Hindlimb muscle (tissue), 1 donor: ENCODE measurements at places on chromosomes 3 and 15.

- DNase-seq: no peak
Measured at GRCh38 chr15:50055332-50055731, 63.7 kb downstream of the ATP8B4 start.

GRCh38 chr15:64013179-64014062, 32.9 kb downstream of the DAPK2 start:
- DNase-seq: no peak

GRCh38 chr15:73686781-73687256, 2.6 kb downstream of the CD276 start:
- no peak for DNase-seq

DNA sequence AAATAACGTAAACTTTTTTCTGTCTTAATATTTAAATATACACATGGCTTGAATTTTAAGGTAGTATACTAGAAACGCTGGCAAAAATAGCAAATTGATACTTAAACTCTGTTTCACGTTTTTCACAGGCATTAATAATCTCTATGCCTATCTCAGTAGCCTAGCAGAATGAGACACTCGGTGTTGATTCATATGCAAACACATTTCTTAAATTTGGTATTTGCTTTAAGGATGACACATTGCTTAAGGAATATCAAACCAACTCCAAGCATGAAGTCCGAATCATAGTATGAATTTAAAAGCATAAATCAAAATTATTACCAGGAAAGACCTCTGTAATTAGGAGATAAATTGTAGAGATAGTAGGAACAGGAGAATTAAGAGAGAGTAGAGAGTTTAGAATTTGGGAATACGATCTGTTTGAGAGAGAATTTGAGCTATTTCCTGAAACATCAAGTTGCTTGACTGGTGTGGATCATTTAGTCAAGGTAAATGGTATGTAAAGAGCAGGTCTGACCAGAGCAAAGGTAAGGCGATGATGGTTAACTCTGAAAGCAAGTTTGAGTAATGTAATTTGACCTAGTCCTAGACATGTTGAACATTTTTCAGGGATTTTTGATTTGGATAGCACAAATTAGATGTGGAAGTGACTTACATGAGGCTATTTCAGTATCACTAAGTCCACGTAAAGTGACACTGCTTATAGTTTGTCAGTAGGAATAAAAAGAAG, 236.1 kb downstream of the ROBO1 start:
- no peak for DNase-seq

- no peak for DNase-seq
Measured at GRCh38 chr15:75646944-75647364, 758 bp upstream of the SNX33 start.

- no peak for DNase-seq
Measured at GRCh38 chr3:73848173-73848906, 223.6 kb upstream of the PDZRN3 start.

DNA sequence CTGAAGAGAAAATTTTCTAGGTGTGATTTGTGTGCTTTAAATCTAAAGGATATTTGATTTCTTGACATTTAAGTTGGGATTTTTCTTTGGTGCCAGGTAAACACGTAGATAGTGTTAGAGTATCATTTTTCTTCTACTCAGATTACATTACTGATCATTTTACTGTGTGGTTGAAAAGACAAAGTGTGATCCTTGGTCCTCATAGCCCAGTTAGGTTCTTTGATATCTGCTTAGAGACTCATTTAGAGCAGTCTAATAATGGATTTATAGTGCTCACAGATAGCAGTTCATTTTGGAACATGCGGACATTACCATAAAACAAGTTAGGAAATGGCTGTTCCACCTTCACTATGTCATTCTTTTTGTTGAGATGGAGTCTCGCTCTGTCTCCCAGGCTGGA, 12.4 kb downstream of the ARL8B start:
- DNase-seq: no peak

DNA sequence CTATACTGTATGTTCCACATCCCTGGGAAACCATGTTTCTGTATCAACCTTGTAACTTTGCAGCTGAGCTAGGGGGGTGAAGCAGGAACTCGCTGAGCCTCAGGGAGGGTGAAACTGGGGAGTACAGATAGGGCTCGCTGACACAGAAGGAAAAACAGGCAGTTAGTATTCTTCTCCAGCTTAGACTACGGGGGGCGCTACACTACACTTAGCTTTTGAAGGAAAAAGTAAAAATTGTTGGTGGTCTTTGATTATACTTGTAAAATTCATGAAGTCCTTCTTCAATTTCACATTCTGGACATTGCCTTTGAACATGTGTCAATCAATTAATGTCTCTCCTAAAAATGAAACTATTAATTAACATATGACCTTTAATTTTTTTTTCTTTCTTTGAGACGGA, 73.5 kb upstream of the RGMA start:
- no peak for DNase-seq

DNA sequence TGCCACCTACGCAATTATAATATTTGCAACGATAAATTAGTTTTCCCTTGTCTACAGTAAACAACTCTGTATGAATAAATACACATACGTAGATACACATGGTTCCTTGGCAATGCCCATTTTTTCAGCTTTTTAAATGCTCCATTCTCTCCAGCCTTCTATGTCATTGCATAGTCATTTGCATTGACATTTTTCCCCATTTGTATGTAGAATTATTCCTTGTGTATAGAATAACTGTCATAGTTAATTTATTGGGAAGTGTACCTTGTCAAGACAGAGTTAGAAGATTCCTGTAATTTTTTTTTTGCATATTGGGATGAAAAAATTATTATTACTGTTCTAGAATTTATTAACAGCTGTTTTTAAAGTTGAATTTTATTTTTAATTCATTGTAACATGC, 736.7 kb upstream of the DPPA4 start:
- no peak for DNase-seq

- DNase-seq: no peak
Measured at GRCh38 chr3:102031834-102032233, 182.5 kb downstream of the NFKBIZ start.

DNA sequence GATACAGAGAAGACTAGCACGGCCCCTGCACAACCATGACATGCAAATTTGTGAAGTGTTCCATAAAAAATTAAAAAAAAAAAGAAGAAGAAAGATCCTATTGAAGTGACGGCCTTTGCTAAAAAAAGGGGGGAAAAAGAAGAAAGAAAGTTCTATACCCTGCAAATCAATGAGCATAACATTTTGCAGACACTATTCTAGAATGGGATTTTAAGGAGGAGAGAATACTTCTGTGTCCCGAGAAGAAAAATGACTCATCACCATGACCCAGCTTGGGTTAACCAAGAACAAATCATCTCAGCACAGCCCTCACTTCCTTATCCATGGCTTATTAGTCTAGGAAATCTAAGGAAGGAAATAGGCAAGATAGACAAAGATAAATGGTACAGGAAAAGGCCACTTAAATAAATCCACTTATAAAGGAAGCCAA, 7.4 kb upstream of the SH3BP5 start:
- no peak for DNase-seq

DNA sequence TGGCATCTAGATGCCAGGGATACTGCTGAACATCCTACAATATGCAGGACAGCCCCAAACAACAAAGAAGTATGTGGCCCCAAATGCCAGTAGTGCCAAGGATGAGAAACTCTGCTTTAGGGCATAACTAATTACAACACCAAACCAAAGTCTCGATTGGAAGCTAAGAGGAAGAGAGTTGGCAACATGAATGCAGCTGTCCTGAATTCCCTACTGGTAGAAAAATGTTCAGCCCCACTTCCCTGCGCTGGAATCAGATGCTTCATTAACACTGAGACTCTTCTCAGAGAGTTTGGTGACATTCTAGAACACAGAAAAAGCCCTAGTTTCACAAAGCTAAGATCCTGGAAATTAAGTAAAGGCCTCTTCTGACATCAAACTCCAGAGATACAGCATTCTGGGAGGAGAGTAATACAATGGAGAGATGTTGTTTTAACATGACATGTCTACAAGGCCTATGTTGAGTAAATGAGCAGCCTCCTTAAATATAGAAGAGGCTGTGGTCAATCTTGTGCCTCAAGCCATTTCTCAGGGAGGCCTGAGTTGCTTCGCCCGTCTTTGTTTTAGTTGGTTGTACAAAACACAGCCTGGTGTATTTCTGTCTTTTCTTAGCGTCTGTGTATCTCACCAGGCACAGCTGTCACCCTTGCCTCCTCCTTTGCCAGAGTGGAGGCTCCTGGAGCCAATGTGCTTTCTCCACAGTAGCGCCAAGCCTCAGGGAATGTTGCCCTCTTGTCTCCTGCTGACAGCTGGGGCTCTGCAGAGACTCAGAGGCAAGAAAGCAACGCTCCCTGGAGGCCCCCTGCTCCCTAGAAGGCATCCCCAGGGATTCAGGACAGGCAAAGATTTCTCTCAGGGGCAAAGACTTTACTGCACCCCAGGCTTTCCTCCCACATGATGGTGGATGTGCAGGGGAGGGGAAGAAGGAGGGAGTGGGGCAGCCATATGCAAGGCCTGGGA, 25.1 kb upstream of the CTNNB1 start:
- no peak for DNase-seq

DNA sequence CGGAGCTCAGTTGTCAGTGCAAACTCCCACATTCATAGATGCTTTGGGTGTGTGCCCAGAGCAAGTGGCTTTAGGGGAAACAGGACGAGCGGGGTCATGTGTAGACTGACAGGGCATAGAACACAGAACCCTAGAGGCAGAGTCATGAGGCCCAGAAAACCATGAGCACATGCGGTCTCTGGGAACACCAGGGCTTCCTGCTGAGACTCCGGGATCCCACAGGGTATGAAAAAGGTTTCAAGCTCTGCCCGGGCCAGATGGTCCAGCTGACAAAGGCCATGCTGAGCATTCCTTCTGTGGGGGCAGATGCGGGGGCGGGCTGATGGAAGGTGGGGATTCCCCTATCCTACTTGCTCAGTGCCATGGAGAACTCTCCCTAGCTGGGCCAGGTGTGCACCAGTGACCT, 44.8 kb downstream of the ROPN1B start:
- DNase-seq: no peak

- DNase-seq: no peak
Measured at GRCh38 chr15:37339856-37340255, 239.5 kb upstream of the MEIS2 start.

- peak; percentile 73 for DNase-seq
Measured at GRCh38 chr3:150079029-150079739, 108.5 kb upstream of the PFN2 start.

GRCh38 chr15:66025015-66025452, 155.7 kb downstream of the RAB11A start:
- peak; percentile 31 for DNase-seq

- DNase-seq: no peak
Measured at GRCh38 chr15:60076582-60077276, 72.6 kb downstream of the FOXB1 start.

DNA sequence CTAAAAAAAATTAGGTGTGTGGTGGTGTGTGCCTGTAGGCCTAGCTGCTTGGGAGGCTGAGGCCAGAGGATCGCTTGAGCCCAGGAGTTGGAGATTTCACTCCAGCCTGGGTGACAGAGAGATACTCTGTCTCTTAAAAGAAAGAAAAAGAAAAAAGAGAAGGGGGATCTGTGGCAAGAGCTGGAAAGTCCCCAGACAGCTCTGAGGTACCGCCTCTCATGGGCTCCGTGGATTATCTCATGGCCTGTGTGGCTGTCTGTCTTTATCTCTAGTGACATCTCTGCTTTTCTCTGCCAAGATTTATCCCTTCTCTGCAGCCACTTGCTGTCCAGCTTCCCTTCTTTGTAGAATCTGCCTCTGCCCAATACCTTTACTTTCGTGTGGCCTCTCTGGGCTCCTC, 5.7 kb downstream of the EXOSC7 start:
- DNase-seq: no peak

DNA sequence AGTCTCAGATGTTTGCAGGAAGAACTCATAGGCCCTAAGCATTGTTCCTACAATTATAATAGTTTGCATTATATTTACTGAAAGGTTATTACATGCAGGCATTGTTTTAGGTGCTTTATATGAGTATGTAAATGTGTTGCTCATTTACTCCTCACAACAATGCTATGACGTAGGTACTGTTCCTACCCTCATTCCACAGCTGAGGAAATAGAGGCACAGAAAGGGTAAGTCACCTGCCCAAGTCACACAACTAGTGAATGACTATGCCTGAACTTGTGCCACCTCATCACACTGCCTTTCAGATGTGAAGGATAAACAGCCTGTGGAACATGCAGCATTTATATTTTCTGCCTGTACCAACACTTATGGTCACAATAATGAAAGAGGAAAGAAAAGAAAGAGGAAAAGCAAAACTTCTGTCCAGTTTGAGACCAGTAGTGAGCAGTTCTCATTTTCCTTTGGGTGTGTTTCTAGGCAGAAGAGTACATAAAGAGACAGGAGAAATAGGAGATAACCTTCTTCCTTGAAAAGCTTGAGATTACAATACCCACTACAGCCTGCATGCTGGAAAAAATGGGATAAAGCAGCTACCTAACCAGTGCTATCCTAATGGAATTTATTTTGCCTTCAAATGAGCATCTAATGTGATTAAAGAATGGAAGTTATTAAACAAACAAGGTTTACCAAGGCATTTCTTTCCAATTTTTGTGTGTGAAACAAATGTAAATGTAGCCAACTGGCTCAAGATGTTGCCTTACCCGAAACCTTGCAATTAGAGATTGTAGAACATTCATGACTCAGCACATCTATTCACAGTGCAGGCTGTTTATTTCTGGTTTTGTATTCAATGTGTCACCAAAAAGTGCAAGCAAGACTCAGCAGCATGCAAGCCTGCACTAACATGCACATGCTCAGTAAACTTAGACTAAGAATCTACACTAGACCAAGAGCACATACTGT, 20.5 kb upstream of the ENTPD3 start:
- no peak for DNase-seq

DNA sequence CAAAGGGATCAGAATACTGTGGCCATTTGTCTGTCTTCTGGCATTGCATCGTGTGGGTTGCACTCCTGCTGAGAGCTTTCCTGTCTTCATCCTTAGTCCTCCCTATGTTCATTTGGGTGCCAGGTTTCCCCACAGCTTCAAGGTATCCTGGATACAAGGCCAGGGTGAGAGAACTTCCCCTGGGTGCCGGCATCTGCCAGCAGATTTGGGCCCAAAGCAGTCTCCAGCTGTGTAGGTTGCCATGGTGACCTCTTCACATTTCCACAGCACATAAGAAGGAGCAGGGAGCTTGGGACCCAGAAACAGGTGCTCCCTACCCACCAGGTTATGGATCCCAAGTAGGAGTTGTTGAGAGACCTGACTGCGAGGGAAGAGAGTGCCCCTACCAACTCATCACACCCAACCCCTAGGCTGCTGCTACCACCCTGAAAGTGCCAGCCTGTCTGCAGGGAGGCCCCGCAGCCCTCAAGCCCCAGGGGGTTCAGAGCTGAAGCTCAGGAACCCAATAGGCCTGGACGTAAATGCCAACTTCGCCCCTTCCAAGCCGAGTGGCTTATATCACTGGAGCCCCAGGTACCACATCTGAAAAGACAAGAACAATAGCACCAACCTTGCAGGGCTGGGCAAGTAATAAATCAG, 19.9 kb downstream of the TTC21A start:
- DNase-seq: no peak
